ENCODE measurements at places on chromosomes 3 and 15.

GRCh38 chr15:63353887-63354286 lies 27.8 kb downstream of the CA12 start:
- DNase-seq: no peak

DNA sequence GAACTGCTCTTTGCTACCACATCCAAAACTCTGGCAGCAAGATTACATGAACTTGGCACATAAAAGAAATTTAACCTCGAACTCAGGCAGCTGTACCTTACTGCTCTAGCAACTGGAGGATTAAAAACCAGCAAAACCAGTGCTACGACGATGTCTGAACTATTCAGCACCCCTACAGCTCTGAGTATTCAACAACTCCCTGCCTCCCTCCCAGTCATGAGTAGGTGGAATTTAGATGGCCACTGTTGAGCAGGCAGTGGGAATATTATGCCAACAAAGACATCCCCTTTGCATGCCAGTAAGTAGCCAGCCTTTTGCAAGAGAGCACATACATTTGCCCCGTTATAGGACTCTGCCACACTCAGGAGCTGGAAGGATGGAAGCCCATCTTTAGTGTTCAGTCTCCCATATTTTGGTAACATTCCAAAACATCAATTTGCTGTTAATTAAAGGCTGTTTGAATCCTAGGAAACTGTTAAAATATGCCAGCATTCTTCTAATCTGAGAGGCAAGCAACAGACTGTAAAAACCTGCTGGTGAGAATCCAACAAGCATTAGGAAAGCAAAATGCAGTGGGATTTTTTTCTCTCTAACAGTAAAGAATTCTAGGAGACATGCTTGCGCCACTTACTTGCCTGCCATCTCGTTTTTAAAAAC lies 85.4 kb downstream of the ZNF385D start:
- DNase-seq: no peak

- DNase-seq: peak; percentile 72
Measured at GRCh38 chr3:36907911-36908646, 36.8 kb downstream of the TRANK1 start.

GRCh38 chr3:190081389-190081788 lies 39.3 kb downstream of the P3H2 start:
- DNase-seq: no peak

- no peak for DNase-seq
Measured at GRCh38 chr15:39616731-39617455, 36.0 kb downstream of the THBS1 start.

- no peak for DNase-seq
Measured at GRCh38 chr3:25294169-25294805, 133.8 kb upstream of the RARB start.

DNA sequence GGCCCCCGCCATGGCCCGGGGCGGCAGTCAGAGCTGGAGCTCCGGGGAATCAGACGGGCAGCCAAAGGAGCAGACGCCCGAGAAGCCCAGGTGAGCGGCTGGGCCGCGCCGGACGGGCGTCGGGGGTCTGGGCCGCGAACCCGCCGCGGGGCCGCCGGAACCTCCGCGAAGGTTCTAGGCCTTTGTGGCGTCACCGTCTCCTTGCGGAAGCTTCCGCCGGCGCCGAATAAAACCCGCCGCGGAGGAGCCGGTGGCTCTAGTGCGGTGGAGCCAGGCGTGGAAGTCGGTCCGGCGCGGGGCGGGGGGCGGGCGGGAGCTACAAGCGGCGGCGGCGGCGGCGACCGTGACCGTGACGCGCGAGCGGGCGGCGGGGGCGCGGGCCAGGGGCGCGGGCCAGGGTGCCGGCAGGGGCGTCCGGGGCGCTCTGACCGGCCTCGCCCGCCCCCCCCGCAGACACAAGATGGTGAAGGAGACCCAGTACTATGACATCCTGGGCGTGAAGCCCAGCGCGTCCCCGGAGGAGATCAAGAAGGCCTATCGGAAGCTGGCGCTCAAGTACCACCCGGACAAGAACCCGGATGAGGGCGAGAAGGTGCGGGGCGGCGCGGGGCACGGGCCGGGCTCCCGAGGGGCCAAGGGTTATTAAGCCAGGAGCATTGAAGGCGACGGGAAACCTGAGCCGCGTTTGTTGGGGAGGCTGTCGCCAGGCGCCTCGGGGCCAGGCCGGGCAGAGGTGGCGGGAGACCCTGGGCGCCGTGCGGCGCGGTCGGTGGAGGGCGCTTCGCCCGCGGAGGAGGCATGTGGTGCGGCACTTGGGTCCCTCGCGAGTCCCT lies at the start of gene DNAJA4:
Gene DNAJA4 (plus strand): TSS at position 259 of the 833 bp plus-strand sequence. CDS start 202 bp downstream, at position 461.
- peak; percentile 84 for DNase-seq

DNA sequence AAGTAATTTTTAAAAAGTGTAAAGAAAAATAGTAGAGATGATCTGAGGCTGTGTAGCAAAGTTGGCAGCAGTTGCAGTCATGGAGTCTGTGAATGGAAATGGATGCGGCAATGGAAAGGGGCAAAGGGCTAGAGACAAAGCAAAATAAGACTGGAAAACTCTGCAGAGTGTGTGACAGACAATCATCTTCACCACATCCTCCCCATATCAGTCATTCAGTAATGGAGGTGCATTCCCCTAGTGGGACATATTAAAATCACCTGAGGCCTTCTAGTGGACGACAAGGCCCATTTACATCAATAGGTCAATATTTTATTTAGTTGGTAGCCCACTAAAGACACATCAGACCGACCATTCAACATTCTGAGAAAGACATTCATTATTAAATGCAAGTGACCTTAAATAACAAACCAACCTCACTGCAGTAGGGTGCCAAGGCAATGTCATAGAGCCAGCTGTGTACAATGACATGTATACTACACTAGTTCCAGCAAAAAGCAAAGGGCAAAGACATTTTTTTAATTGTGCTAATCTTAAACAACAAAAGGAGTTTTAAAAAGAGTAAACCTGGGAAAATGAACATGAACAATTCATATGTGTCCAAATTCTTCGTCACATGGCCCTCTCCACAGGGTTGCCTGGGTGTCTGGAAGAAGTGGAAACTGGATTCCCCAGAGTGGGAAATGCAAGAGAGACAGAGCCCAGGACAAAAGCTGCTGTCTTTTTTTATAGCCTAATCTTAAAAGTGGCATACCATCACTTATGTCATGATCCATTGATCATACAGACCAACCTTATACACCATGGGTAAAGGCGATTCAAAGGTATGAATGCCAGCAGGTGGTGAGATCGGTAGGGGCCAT lies 15.6 kb upstream of the RAP2B start:
- no peak for DNase-seq

DNA sequence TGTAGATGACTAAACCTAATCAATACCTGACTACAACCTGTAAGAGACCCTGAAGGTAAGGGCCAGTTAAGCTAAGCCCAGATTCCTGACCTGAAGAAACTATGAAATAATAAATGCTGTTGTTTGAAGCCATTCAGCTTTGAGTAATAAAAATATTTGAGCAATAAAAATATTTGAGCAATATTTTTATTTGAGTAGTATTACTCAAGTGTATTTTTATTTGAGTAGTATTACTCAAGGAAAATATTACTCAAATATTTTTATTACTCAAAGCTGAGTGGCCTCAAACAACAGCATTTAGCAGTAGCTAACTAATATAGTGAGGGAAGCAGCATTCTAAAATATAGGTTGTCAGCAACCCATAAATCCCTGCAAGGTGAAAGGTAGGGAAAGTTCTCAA lies 143.8 kb upstream of the RARB start:
- no peak for DNase-seq

DNA sequence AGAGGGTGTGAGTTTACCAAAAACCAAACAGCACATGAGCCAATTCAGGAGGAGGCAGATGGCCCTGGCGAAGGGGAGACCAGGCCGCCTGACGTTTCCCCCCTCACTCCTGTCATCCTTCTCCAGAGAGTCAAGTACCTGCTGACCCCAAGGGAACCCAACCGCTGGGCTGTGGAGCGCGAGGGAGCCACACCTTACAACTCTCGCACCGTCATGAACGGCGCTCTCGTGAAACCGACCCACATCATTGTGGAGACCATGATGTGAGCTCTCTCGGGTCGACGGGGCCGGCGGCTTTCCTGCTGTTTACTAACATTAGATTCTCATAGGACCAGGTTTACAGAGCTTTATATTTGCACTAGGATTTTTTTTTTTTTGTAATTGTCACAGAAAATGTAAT lies 55.4 kb downstream of the GRIP2 start:
- DNase-seq: no peak

DNA sequence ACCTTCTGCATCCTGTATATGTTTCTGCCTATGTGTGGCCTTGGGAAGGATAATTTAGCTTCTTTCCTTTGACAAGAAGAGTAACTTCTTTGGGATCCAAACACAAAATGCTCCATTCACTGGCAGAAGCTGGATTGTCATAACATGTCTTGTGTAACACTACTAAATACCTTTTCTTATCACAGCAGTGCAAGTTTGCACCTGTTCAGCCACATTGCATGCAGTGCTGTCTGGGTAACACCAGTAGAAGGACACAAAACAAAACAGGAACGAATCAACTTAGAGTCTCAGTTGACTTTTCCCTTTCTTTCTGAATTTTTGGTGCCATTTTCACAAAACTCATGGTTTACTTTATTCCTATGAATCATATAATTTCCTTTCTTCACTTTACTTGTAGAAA lies 43.6 kb upstream of the TNIK start:
- no peak for DNase-seq

GRCh38 chr15:34721802-34722438 lies 32.9 kb downstream of the GJD2 start:
- DNase-seq: no peak

DNA sequence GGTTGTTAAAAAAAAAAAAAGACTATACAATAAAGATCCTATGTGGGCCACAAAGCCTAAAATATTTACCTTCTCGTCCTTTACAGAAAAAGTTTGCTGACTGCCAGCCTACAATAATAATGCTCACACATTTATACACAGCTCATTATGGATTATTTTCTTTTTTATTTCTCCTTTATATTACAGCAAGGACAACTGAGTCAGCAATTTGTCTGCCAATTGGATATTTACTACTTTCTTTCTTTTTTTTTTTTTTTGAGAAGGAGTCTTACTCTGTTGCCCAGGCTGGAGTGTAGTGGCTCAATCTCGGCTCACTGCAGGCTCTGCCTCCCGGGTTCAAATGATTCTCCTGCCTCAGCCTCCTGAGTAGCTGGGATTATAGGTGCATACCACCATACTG lies 142.2 kb downstream of the EBLN2 start:
- no peak for DNase-seq

DNA sequence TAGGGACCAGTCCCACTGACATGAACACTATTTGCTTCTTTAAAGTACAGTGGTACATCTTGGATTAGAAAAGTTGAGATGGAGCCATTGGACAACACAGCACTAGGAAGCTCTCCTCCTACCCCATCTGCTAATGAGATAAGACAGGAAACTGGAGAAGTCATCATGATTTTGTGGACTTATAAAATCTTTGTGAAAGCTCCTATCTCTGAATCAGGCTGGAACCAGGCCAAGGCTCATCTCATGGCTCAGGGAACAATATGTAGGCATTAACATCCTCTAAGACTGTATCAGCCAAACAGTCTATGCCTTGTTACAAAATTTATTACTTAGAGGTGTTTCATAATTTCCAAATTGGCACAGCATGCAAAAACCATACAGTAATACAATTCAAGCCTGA lies 84.1 kb downstream of the BOC start:
- no peak for DNase-seq

DNA sequence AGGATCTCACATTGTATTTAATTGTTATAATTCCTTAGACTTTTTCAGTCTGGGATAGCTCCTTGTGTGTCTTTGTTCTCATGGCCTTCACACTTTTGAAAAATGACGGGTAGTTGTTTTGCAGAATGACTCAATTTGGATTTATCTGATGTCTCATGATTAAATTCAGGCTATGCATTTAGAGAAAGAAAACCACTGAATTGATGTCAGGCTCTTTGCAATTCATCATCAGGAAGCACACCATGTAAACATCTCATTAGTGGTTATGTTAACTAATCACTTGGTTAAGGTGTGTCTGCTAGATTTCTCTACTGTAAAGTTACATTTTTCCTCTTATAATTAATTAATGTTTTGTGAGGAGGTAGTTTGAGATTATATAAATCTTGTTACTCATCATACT lies 8.0 kb upstream of the SLC22A13 start:
- peak; percentile 6 for DNase-seq

- DNase-seq: peak; percentile 86
Measured at GRCh38 chr15:74787251-74788041, 5.6 kb downstream of the CSK start.

DNA sequence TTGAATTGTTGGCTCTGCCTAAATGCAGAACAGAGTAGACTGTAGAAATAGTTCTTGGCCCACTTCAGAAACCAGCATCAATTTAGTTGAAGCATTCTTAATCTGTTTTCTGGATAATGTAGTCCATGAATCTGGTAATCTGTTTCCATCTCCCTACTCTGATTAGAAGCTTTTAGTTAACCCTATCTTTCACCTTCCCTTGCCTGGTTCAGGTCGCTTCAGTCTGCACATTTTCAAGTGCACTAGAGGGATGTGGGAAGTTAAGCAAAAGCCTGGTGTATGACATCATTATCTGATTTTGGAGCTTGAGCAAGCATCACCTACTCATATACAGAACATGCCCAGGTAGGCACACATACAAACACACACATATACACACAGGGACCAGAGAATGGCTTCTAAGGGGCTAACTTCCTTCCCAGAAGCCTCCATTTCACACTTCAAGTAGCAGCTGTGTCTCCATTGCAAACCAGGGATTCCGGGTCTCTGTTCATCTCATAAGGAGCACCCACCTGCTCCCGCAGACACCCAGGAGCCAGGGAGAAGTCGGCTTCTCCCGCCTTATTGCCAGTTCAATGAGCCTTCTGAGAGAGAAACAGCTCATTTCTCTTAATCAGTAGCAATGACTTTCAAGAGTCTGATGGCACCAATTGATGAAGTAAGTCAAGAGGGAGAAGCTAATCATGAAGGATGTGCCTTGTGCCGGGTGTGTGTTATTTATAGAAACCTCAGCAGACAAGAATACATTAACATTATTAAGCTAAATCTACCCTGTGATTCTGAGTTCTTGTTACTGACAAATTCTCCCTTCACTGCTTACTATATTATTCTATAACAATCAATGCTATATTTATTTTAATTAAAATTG lies 347.9 kb upstream of the STAC start:
- no peak for DNase-seq
